Activated CD4-positive, alpha-beta T cell treated with anti-CD3 and anti-CD28 coated beads, Interleukin-2, Interleukin-6, amounts not matched to agents 100 ng/mL and 50 ng/mL, durations not matched to agents 16 hours and 8 hours (primary cell): ENCODE measurements at places on chromosomes 16 and 17.

- peak; percentile 80 for DNase-seq
Measured at GRCh38 chr17:1566505-1567199, 4.1 kb upstream of the PITPNA start.

- no peak for DNase-seq
Measured at GRCh38 chr16:73092236-73092781, 44.4 kb upstream of the ZFHX3 start.

DNA sequence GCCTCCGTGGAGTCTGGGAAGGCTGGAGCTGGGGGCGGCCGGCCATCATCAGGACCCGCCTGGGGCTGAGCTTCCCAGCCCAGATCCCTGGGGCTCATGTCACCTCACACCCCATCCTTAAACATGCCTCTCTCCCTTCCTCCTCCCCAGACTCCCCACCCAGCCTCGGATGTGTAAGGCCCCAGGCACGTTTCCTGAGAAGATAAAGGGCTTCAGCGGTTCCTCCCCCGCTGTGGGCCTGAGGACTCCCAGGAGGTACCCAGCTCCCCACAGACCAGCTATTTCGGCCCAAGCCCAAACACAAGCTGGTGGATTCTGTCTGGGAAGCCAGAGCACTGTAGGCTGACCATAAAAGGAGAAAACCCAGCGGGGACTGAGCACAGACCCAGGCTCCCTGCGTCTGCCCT lies 49.2 kb downstream of the MYH11 start:
- DNase-seq, result no peak

DNA sequence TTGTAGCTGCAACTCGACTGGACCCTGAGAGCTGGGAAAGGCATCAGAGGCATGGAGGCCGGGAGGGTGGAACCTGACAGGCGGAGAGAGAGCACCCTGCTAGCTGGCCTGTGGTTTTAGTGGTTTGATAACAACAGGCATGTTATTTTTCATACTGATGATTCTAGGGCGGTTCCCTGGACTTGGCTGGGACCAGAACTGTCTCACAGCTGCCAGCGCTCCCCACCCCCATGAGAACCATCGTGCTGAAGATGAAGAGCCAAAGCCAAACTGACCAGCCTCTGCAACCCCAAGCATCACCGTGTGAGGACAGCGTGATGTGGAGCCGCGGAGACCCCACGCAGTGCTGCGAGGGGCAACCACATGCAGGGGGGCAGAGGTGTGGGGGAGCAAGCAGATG lies 28.5 kb downstream of the MXRA7 start:
- DNase-seq, result no peak

DNA sequence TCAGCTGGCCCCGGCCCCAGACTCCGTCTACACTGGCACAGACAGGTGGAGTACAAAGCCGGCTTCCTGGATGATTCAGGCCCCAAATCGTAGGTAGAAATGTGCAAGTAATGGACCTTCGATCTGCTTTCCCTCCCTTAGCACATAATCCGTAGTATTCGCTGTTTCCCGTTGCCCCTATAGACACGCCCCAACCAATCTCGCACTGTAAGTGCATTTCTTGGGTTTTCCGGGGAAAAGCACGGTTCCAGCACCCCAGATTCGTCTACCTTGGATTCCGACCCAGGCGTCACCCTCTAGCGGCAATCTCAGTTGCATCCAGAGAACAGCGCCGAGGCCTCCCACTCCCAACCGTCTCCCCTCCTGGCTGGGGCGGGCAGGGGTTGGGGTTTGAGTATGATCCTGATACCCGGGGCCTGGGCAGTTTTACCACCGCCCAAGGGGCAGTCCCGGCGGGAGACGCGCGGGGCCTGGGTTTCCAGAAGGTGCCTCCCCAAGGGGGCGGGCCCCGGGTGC lies 12.1 kb upstream of the FOXF1 start:
- DNase-seq, result no peak

DNA sequence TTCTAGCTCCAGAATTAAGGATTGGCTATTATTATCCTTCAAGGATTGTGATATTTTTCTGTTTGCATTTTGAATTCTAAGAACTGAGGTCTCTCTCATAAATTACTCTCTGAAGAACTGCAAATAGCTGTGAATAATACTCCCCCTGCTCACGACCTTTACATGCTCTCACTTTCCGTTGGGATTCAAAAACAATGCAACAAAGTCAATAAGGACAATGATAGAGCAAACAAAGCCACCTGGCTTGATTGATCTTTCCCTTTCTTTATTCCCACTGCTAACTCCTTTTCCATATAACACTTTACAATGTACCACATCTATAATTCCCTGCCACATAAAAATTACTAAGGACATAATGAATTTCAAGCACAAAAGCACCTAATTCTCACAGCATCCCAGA lies 523.0 kb upstream of the CA10 start:
- DNase-seq, result no peak

GRCh38 chr17:71084219-71084618 lies 914.9 kb downstream of the KCNJ2 start:
- DNase-seq, result peak; percentile 0

DNA sequence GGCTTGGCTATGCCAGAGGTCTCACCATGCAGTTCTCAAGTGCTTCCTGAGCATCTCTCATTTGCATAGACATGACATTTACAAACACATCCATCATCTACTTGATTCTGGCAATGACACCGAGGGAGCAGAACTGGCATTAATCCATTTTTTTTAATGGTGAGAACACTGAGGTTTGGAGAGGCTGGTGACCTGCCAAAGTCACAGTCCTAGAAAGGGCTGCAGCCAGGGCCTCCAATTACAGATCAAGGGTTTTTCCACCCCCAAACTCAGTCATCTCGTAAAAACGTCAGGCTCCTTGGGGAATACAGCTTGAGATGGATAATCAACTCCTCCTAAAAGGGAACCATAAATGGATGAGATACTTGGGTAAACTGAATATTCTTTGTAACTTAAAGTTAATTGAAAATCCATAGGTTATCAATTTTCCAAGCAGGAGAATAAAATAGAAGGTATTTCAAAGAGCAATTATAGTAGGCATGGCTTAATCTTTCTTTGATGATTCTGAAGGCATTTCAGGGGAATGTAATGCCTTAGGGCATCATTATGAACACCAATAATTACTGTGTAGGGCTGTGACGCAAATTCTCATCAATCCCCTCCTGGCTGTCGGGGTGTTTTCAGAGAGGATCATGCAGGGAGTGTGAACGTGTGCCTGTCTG lies 9.4 kb upstream of the MEOX1 start:
- no peak for DNase-seq

- peak; percentile 30 for DNase-seq
Measured at GRCh38 chr16:2022723-2023091, 3.1 kb downstream of the NPW start.

- DNase-seq, result peak; percentile 96
Measured at GRCh38 chr17:17849147-17849820, 12.5 kb upstream of the SREBF1 start.

GRCh38 chr17:20993863-20994778 lies 48.7 kb downstream of the USP22 start:
- DNase-seq, result no peak

- no peak for DNase-seq
Measured at GRCh38 chr16:65532258-65532657, 410.4 kb upstream of the CDH11 start.

- DNase-seq, result no peak
Measured at GRCh38 chr17:43864161-43864984, 17.4 kb downstream of the CD300LG start.

GRCh38 chr17:63189930-63190329 lies 223.9 kb downstream of the TANC2 start:
- DNase-seq, result no peak

DNA sequence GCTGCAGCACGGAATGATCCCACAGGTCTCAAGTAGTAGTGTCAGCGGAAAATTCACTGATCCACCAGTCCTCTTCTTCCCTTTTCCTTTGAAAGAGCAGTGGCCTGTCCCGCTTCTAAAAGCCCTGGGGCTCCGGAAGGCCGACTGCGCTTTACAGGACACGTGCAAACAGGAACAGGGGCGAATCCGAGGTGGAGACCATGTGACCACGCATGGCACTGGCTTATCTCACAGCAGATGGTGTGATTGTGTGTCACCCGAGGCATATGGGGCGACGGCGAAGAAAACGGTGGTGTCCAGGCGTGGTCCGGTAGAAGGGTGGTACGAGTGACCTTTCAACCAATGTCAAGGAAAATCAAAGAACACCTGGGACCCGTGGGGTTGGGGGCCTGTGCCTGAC lies 12.0 kb upstream of the KCNJ18 start:
- no peak for DNase-seq

- DNase-seq, result peak; percentile 55
Measured at GRCh38 chr17:67779098-67779672, 46.1 kb upstream of the BPTF start.

DNA sequence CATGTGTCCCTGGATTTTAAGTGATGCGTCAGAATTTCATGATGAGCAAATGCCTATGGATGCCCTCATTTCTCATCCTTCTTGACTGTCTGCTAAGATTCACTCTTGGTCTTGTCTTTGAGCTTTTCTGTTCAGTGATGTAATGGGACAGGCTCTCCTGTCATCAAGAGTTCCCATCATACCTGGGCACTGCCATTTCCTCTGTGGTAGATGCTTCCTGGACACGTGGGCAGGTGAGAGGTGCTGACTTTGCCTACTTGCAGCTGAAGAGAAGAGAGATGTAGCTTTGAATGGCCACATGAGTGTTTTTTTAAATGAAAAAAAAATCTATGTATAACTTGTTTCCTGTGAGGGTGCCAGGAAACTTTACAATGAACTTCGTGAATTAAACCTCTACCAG lies 557.7 kb downstream of the MAF start:
- DNase-seq, result peak; percentile 39

- DNase-seq, result no peak
Measured at GRCh38 chr16:22348291-22348690, 26.1 kb downstream of the CDR2 start.

DNA sequence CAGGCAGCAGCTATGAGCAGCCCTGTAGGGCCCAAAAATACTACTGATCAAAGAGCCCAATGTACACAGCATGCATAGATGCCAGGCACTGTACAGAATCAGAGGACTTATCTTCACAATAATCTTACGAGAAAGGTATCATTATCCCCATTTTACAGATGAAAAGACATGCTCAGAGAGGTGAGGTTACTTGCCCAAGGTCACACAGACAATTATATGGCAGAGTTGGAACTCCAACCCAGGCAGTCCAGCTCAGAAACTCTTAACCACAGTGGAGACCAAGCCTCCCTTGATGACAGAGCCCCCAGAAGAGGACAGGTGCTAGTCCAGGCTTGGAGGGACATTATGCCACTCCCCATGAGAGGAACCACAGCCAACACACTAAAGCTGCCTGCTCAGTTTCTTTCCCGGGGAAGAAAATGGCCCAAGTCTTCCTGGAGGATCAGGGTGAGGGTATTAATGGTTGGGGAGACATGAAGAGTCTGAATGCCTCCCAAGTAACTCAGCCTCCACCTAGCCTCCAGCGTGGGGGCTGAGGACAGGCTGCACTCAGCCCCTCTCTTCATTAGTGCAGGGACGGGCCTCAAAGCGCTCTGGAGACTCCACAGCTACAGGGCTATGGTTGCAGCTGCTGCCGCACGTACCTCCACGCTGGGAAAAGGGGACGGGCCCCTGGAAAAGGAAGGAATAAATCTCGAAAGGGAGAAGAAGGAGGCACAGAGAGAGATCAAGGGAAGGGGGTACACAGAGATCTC lies 826 bp downstream of the UNC119 start:
- no peak for DNase-seq

DNA sequence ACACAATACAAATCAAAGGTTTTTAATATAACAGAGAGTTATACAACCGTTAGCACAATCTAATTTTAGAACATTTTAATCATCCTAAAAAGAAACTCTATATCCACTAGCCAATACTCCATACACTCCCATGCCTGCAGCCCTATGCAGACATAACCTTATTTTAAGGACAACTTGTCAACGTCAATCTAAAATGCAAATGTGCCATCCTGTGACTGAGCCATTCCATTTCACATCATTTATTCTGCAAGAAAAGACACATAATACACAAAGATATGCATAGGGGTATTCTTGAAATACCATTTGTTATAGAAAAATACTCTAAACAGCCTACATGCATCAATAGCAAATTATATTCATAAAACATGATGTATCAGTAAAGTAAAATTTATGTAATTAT lies 106.7 kb downstream of the CEP112 start:
- no peak for DNase-seq

- no peak for DNase-seq
Measured at GRCh38 chr16:56354016-56354415, 71.3 kb downstream of the AMFR start.

- DNase-seq, result no peak
Measured at GRCh38 chr17:9421525-9421924, 154.1 kb downstream of the STX8 start.

DNA sequence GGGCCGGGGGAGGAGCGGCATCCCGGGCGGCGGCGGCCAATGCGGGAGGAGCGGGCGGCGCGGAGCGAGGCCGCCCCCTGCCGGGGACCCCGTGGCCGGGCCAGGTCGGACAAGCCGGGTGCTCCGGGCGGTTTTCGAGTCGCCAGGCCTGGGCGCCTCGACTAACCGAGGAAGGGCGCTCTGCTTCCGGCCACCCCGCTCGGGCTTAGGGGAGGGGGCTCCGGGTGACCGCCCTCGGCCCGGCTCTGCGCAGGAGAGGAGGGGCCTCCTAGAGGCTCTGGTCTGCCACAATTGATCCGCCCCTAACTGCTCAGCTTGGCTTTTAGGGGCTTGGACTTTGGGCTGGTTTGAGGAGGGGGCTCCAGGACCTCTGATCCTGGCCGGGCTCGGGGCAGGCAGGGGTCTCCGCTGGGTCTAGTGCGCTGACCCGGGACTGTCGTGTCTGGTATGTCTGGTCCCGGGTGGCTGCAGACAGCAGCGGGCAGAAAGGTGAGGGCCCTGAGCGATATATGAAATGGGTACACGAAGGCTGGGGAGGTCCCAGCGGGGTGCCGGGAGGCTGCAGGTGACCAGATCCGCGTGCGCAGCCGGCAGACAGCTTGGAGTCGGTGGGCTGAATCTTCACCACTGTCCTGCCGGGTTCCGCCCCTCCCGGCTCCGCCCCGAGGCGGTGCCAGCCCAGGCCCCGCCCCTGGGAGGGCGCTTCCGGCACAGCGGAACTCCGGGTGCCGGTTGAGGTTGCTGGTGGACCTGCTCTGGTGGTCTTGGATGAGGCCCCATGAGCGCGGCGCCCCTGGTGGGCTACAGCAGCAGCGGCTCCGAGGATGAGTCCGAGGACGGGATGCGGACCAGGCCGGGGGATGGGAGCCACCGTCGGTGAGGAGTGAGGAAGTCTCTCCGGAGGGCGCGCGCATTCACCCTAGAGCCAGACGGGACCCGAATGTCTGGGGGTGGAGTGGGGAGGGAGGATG lies at the start of gene USB1:
Gene USB1 (plus strand): TSS at position 702 of the 971 bp plus-strand sequence. CDS start 77 bp downstream, at position 779.
- peak; percentile 92 for DNase-seq

DNA sequence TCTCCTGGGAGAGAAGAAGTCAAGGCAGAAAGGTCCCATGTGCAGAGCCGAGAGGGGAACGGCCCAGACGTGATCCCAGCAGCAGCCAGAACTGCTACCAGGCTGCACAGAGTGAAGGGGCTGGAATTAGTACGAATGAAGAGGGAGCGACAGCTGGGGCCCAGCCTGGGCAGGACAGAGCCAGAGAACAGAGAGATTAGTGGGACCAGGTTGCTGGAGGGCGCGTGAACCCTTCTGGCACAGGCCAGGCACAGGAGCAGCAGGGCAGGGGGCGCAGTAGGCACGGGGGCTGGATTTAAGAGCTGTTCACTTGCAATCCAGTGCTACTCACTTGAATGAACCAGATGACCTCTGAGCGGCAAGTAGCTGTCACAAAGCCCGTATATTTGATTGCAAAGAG lies 66.9 kb downstream of the PLXDC1 start:
- no peak for DNase-seq
